Amniotic stem cell (primary cell): ENCODE measurements at places on chromosomes 1 and 21.

- no peak for DNase-seq
These were observed 69.3 kb downstream of the RERE start for GRCh38 chr1:8747879-8748825.

DNA sequence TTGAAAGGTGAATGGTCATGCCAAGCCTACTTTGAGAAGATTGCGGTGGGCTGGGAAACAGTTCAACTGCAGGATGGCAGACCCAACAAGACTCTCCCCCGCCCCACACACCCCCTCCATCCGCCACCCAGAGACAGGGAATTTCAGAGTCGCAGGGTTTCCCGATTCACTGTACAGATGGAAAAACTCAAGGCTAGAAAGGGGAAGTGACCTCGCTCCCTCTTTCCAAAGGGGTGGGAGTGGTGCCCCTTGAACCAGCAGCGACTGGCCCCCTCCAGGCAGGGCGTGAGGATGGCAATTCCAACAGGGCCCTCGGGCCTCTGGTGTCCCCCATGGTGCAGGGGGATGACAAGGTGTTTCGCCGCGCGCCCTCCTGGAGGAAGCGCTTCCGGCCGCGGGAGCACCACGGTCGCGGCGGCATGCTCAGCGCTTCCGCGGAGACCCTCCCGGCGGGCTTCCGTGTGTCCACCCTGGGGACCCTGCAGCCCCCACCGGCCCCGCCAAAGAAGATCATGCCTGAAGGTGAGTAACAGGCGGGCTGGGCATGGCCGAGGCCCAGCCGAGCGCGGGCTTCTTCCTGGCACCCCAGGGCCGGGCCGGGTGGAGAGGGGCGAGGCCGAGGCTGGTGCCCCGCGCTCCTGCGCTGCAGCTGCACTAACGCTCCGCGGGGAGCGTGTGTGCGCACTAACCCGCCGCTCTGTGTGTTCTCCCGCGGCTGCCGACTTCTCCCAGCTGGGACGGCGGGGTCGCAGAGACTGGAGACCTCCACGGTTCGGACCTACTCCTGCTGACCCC is 10.4 kb downstream of the MYOG start:
- no peak for DNase-seq

DNA sequence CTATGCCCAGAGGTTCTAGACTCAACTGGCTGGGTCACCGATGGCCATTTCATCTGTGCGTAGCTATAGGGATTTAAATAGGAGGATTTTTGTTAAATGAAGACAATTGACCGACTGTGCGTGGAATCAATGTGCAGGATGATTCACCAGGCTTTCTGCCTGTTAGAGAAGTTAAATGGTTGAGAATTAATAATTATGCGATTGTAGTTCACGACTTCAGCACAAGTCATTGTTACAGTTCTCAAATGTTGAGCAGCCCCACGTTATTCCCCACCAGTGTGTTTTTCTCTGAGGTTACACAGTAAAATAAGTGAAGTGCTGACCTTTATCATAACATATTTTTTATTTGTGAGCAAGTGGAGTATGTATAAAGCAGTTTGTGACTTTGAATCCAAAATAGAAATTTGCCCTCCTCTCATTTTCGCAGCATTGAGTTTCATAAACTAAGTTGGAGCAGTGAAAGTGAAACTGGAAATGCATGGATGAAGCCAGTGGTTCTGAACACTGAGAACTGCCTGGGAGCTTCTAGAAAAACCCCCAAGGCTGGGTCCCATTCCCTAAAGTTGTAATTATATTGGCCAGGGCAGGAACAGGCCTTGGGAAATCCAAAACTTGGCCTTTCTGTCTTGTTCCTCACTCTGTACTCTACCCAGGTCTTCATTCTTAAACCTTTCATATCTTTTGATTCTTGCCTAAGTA is 102.6 kb downstream of the GALNT2 start:
- no peak for DNase-seq

- no peak for DNase-seq
These were observed 15.6 kb downstream of the PRKACB start for GRCh38 chr1:84159533-84160240.

DNA sequence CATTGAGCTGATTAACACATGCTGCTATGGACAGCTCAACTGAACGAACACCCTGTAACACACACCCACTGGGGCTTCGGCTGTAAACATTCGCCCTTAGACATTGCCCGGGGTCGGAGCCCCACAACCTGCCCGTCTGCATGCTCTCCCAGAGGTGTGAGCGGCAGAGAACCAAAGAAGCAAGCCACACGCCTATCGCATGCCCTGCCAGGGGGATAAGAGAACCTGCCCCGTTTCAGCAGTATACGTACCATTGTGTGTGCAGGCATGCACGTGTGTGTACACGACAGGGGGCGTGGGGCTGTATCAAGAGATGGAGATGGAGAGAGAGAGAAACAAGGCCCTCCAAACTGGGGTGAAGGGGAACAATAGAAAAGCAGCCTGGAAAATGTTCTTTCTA is 9.9 kb upstream of the DESI2 start:
- no peak for DNase-seq

- no peak for DNase-seq
These were observed 28.2 kb downstream of the UBE2U start for GRCh38 chr1:64231654-64232053.

DNA sequence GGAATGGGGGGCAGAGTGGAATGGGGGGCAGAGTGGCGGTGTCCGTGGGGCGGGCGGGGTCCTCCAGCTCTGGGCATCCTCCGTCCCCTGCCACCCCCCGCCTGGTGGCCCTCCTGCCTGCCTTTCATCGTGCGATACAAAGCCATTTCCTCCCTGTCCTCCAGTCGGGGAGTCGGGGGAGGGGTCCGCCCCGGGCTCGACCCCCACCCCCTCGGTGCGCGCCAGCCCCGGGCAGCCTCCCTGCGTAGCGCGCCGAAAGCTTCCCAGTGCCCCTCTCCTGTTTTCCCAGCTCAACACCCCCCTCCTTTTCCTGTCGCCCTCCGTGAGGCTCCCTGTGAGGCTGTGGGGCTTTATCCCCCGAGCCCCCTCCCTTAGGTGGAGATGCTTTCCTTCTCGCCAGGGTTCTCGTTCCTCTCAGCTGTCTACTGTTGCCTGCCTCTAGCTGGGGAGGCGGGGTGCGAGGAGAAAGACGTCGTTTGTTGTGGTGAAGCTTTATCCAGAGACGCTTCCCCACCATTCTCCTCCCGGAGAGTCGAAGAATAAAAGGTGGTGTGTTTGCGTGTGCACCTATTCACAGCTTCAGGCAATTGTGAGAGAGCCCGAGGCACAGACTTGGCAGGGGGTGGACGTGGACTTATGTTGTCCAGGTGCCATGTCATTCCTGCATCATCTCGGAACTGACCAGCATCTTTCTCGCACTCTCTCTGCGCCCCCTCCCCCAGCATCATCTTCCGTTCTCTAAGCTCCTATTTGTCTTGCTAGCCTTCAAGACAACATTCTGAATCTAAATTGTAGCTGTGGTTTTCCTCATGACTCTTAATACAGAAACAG is 848 bp downstream of the DNM3 start:
- no peak for DNase-seq

GRCh38 chr1:204493145-204493983 is 1.2 kb downstream of the PIK3C2B start:
- no peak for DNase-seq

DNA sequence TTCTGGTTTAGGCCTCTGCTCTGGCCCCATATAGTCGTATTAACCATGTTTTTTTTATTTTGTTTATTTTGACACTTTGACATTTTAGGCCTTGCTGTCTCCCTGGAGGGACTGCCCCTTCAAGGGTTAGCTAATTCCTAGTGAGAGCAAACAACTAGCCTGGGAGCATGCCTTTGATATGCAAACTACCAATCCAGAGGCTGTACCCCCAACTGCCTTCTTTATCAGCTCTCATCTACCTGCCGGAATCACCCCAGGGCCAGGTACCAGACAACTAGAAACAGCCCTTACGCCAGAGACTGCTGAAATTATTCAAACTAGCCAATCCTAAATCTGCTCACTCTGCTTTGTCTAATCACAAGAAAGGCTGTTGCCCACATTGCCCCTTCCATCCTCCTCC is 13.0 kb upstream of the ST6GALNAC5 start:
- no peak for DNase-seq

- no peak for DNase-seq
These were observed 180.5 kb upstream of the B3GALT2 start for GRCh38 chr1:193366764-193367507.

DNA sequence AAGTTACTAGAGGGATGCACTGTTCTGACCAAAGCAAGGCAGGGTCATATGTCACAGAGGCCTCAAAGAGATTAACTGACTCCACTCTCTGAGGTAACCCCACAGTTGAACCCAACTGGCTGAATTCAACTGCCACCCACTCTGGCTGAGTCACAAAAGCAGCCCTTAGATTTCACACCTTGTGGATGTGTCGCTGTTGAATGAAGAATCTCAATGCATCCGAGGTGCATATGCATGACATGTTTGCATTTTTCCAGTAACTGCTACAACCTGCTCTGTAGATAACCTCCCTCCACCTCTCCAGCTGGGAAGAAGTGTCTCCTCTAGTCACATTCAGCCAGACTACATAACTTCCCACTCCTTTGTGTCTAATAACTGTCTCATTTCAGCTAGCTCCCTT is 27.9 kb upstream of the KIF21B start:
- no peak for DNase-seq

DNA sequence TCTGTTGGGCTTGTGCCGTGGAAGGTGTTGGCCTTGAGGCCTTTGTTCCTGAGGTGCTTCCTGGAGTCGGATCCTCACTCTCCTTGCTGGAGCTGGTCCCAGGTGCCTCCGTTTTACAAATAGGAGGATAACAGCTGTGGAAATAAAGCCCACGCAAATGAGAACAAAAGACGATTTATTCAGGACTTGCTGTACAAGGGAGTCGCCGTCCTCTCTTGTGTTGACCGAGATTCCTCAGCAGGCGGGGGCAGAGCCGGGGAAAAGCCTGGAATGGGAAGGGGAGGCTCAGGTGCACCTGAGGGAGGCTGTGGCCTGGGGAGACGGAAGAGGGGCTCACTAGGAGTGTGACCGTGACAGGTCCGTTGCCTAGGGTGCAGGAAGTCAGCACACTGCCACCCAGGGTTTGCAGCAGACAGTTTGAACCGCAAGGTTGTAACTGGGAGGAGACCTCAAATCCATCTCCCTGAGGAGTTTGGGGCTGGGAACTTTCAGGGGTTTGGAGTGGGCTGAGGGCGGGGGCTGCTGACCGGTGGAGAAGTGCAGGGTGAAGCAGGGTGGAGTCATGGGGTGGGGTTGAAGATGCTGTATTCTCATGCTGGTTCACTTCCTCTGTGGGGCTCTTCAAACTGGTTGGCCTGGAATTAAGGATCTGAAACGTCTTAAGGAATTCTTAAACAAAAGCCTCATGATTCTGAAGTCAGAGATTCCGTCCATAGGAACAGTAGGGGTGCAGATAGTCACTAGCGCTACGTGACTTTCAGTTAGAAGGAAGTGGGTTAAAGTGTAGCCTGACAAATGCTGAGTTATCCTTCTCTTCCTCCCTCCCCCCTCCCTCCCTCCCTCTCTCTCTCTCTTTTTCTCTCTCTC is 2.6 kb upstream of the CSTB start:
- DNase-seq: no peak

GRCh38 chr1:162281426-162281825 is 95.2 kb downstream of the SPATA46 start:
- DNase-seq: no peak

GRCh38 chr1:208369045-208369444 is 124.9 kb upstream of the PLXNA2 start:
- no peak for DNase-seq

GRCh38 chr1:91885716-91886506 is at the start of gene TGFBR3:
TGFBR3 (minus strand) TSS chr1:91886151; CDS start chr1:91861531, 24,620 bp downstream.
- peak; percentile 85 for DNase-seq

GRCh38 chr1:1287288-1288110 is 7.3 kb downstream of the SCNN1D start:
- DNase-seq: no peak

GRCh38 chr21:45517249-45518065 is 24.8 kb downstream of the SLC19A1 start:
- no peak for DNase-seq

- no peak for DNase-seq
These were observed 25.9 kb downstream of the ITSN1 start for GRCh38 chr21:33668180-33668579.

- DNase-seq: no peak
These were observed 559.9 kb upstream of the PBX1 start for GRCh38 chr1:163999131-163999530.

DNA sequence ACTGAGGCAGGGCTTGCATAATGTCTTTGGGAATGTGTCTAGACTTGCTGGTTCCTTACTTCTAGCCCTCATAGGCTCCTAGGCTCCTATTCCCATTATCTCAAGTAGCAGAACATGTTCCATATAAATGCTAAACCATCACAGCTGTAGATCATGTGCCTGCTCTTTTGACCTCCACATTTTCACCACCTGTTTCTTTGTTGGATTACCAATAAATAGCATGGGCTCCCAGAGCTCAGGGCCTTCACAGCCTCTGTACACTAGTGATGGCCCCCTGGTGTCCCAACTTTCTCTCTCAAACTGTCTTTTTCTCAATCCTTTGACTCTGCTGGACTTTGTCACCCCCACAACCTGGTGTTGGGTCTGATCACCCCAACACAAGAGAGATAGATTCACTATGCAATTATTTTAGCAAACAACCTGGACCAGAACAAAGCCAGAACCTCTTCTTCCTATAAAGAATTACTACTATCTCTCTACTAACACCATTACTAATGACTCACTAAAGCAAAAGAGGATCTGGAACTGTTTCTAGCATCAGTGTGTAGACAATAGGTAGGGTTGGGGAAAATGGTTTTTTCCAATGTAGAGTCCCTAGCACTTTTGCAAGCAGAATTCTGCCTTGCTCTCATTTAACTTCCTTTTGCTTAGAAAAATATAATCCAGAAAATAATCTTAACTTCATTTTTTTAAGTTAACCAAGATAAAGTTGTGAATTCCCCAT is 51.7 kb downstream of the WLS start:
- no peak for DNase-seq

DNA sequence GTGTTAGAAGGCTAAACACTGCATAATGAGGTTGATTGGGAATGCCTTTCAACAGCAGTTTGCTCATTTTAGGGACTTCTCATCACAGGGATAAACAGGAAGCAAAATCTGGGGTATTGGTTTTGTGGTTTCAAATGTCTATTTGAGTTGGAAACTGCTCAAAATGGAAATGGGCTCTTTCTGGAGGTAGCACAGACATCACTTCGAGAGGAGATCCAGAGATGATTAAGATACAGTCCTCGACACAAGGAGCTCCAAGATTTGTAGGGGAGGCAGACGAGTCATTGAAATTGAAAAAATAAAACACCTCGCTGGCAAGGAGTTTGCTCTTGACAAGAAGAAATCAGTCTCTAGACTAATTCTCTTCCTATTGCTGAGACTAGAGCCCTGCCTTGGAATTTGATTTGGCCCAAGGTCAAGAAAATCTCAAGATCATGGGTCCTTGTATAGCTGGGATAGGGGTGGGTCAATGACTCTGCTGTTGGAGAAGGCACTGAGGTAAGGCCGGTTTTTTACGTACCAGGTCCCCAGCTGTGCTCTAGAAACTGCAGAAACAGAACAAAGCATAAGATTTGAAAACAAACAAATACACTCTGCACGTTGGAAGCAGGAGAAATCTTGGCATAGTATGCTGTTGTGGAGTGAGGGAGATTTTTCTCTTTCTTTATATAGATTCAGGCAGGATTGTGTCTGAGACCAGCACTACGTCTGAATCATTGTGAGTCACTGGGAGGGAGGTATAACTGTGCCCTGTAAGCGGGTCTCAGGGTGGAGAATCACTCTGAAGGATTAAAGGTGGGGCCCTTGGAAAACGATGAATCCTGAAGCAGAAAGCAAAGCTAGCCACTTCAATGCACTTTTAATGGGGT is 17.7 kb upstream of the KLHDC8A start:
- DNase-seq: peak; percentile 53

GRCh38 chr1:71908871-71909390 is 373.4 kb downstream of the NEGR1 start:
- no peak for DNase-seq
